ENCODE measurements at places on chromosomes 5 and 9.

GRCh38 chr5:35785601-35786085, 71.0 kb upstream of the IL7R start:
- no peak for DNase-seq

DNA sequence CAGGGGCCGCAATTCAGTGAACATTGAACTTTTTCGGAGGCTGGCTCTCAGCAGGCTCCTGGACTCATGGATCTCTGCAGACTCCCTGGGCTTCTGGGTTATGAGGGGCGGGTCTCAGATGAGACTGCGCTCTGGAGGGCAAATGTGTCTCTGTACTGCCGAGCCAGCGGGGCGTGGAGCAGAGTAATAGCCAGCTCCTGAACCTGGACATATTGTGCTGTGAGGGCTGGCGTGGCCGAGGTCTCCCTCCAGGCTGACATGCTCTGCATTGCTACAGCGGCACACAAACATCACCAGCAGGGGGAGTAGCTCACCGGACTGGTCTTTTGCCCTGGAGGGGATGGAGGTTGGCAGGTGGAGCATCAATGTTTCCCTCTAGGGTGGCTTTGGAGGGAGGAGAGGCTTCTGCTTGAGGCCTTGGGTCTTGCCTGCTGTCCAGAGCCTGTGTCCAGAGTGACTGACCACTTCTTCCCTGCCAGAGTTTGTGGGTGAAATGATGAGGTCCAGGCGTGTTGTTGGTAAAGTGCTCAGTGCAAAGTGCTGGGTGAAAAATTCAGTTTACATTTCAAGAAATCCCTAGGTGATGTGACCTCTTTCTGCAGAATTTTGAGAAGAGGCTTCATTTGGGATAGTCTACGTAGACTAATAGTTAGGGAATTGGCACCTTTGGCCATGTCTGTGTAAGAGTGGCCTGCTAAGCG, 10.9 kb upstream of the GADD45G start:
- DNase-seq, result peak; percentile 46

GRCh38 chr5:149028984-149029383, 33.9 kb downstream of the SH3TC2 start:
- DNase-seq, result no peak

DNA sequence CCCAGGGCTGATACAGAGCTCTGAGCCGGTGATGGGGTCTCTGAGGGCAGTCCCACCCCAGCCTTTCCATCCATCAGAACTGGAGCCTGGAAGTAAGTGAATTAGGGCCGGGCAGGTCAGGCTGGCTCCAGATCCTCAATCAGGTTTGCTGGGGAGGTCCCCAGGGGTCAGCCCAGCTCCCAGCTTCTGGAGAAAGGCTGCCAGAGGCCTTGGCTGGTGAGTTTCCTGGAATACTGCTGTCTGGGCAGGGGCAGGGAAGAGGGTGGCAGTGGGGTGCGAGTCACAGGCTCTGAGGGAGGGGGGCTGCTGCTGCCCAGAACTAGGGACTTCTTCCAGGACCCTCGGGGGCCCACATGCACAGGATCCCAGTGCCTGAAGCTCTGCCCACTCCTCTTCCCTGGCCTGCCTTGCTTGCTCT, 200.6 kb upstream of the MVB12B start:
- DNase-seq, result no peak

- no peak for DNase-seq
Measured at GRCh38 chr9:82563094-82563493, 499.8 kb downstream of the RASEF start.

DNA sequence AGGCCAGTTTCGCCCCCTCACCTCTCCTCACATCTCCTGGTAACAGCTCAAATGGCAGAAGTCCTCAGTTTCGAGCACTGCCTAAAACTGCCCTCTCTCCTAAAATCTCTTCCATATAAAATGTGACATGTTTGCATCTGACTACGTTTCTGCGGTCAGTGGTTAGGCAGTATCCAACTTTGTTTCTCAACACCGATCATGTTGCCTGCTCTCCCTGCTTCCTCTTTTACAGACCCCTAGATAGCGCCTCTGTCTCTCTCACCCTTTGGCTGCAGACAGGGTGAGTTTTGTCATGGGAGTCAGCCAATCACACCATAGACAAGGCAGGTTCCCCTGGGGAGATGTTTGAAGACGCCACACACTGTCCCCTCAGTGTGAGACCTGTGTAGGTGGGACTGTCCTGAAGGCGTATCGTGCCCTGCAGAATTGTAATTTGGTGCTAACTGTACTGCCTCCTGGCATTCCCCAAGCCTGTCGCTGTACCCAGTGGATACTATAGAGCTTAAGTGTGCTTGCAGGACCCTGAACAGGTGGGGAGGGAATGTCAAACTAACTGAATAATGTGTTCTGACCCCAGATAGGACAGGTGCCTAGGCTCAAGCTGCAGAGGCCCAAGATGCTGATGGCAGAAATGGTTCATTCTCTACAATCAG, 1.1 kb downstream of the HEXB start:
- DNase-seq, result peak; percentile 35

DNA sequence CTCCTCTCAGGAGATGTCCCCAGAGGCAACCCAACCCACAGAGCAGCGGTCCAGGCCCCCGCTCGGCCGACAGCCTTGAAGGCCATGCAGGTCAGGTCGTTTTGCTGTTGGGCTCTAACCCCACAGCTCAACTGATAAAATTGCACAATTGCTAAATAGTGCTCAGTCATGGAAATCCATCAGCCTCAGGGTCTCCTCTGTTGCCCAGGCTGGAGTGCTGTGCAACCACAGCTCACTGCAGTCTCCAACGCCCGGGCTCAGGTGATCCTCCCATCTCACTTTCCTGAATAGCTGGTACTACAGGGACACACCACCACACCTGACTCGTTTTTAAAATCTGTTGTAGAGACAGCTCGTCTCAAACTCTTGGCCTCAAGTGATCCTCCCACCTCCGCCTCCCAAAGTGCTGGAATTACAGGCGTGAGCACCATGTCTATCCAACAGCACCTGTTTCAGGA, 18.3 kb downstream of the BRD3OS start:
- no peak for DNase-seq

GRCh38 chr5:80240368-80240986, 15.4 kb downstream of the SERINC5 start:
- DNase-seq, result no peak

GRCh38 chr9:95910023-95910707, 34.7 kb downstream of the ERCC6L2 start:
- DNase-seq, result no peak

DNA sequence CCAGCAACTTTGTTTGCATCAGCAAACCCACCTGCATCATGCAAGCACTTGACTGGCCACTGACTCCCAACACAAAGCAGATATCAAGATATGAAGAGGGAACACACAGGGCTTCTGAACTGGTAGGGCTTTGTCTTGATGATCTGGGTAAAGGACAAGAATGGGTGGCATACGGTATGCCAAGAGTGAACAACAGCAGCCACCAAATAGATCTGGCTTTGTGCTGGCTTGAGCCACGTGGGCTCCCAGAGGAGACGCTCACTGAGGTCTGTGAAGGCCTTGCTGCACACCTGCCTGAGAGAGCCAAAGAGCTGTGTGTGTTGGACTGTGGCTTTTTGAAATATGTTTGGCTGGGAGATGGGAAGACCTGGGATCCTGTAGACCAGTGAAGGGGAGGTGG, 43.5 kb downstream of the FGF1 start:
- DNase-seq, result no peak
